ENCODE measurements at places on chromosomes 3 and 15. TPM values are rescaled to one million over a fixed set of nuclear protein-coding genes. Genes with fewer than 3 reads are reported as not detected.
A peak's percentile ranks its signal among the peaks of the same experiment; 100 is the strongest.

DNA sequence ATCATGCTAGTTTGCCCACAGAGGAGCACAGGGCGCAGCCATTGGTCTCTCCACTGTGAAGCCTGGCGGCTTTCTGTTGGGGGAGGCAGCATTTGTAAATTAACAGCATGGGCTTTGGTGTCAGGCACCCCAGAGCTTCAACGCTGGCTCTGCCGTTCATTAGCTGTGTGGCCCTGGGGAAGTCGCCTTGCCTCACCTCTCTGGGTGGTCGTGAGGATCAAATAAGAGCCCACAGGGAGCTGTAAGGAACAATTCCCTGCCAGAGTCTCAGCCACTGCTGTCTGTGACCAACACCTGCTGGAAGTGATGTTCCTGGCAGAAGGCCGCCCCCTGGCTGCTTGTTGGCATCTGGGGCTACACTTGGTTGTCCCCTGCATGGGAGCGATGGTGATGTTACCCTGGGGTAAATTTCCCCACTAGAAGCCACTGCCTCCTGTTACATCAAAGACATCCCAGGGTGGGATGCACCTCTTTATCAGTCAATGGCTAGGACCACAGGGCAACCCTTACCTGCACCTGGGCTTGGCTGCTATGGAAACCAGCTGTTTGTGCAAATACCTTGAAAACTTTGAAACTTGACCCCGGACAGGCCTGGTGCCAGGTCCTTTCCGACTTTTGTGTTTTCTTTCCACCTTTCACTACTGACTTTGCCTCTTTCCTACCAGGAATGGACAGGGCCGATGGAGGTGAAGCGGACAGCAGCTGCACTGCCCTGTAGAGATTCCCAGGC is 36.9 kb downstream of the DNASE1L3 start:
- peak; percentile 80 for DNase-seq

GRCh38 chr15:93031103-93031464 is 57.9 kb downstream of the RGMA start:
- no peak for DNase-seq

ZNF197 gene
- total RNA-seq, result 11.6 TPM

GRCh38 chr3:72266016-72266370 is 481.0 kb upstream of the PROK2 start:
- DNase-seq, result no peak

GRCh38 chr3:142613491-142613890 is 17.3 kb downstream of the PLS1 start:
- DNase-seq, result no peak

DNA sequence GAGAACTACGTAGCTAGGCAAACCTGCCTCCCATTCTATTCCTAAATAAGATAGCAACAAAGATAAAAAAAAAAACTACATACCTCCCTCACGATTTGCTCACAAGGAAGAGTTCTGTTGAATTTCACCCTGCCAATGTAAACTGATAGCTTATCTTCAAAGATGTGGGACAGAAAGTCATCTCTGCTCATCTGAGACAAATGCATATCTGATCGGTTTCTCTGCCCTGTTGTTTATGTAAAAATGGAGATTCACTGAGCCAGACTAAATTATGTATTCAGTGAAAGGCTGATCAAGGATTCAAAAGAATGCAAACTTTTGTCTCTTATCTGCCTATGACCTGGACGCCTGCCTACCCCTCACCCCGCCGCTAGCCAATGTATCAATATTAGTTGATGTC is 11.2 kb downstream of the PYGO1 start:
- no peak for DNase-seq

GRCh38 chr3:173761161-173761560 is 363.6 kb downstream of the NLGN1 start:
- no peak for DNase-seq

- no peak for DNase-seq
Observed at GRCh38 chr3:15096046-15096445, 2.9 kb downstream of the RBSN start.

DNA sequence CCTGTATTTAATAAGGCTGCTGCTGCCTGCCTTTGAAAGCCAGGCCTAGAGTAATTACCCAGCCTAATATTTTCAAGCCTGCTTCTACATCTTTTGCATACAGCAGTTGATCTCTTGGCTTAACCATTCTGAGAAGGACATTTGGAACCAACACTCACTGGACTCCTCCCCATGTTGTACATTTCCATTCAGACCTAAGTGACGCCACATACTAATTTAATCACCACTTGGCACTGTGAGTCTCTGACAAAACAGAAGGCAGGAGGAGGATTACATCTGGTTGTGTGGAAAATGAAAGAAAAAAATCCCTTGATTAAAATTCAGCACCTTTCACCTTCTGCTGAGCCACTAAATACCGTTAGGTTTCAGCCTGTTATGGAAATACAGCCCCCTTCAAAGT is 102.2 kb upstream of the ARRDC4 start:
- no peak for DNase-seq

B4GALT4 gene
- 13.3 TPM for total RNA-seq

Data from activated CD8-positive, alpha-beta T cell treated with anti-CD3 and anti-CD28 coated beads for 36 hours (primary cell).